ENCODE measurements at places on chromosomes 4 and X.
A peak's percentile ranks its signal among the peaks of the same experiment; 100 is the strongest.

GRCh38 chr4:23166919-23167318 lies 474.2 kb downstream of the GBA3 start:
- no peak for DNase-seq

DNA sequence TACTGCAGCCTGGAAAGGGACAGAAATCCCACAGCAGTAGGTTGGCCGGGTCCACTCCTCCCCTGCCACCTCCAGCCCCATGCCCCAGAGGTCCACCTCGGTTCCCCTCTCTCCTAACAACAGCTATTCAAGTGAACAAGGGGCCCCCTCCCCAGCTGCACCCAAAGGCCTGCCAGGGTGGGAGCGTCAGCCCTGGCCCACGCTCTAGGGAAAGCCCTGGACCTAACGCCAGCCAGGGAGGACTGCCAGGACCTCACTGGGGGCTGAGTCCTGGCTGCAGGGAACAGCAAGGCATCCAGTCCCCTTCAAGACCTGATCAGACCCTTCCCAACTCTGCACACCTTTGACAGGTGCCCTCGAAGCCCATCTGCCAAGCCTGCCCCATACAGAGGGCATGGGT lies 13.2 kb downstream of the SLC6A8 start:
- DNase-seq: no peak

- no peak for DNase-seq
Observed at GRCh38 chrX:95346856-95347255, 1337.8 kb upstream of the DIAPH2 start.

- DNase-seq: no peak
Observed at GRCh38 chr4:74516303-74516702, 71.4 kb downstream of the AREG start.

GRCh38 chrX:24146283-24146949 lies 3.1 kb upstream of the ZFX start:
- DNase-seq: no peak

- DNase-seq: no peak
Observed at GRCh38 chr4:18691431-18692200, 670.1 kb upstream of the LCORL start.

- no peak for DNase-seq
Observed at GRCh38 chrX:150199803-150200202, 163.3 kb upstream of the MAMLD1 start.

DNA sequence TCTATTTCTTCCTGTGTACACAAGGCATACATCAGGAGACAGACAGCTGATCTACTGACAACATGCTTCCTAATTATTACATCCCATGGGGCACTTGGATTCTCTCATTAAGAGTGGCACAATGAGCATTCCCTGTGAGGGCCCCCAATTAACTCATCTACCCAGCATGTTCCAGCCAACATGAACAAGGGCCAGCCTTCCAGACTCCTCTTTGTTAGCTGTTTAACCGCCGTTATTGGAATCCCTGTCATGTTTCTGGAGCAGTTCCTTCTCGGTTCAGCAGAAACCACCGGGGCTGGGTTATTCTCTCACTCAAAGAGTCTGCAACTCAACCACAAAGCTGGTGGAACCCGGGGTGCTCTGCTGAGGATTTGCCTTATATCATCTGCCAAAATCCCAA lies 9.9 kb upstream of the GPM6B start:
- no peak for DNase-seq

DNA sequence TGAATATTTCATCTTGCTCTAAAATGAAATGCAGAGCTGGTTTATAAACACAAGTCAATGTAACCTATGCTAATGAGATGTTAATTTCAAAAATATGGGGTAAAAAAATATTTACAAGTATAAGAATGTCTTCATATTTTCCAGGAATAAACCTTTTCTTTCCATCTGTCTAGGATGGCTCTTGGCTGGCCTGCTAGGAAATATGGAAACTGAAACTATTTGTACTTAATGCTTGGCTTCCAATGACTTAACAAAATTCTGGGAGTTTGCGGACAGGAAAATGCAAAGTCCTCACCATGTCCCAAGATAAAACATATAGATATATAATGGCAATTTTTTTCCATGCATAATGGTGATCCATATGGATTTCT lies 168.1 kb downstream of the SCFD2 start:
- no peak for DNase-seq

- no peak for DNase-seq
Observed at GRCh38 chr4:56261027-56261426, 126.3 kb downstream of the AASDH start.

DNA sequence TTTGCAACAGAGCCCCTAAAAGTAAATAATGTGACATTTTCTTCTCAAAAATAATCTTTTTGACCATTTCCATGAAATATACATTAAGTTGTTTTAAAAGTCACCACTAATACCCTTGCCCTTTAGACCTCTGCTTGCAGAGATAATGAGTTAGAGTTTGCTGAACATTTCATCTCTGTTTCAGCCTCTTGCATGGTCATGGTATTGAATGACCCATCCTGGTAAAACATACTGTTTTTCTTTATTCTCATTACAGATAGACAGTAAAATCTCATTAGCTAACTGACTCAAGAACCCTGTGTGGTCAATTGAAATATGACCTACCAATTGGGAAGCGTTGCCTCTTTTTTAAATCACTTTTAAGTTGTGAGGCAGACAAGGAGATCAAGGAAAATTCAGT lies 916.7 kb downstream of the PDHA2 start:
- DNase-seq: no peak

- DNase-seq: no peak
Observed at GRCh38 chr4:11053601-11054220, 369.1 kb upstream of the CLNK start.

DNA sequence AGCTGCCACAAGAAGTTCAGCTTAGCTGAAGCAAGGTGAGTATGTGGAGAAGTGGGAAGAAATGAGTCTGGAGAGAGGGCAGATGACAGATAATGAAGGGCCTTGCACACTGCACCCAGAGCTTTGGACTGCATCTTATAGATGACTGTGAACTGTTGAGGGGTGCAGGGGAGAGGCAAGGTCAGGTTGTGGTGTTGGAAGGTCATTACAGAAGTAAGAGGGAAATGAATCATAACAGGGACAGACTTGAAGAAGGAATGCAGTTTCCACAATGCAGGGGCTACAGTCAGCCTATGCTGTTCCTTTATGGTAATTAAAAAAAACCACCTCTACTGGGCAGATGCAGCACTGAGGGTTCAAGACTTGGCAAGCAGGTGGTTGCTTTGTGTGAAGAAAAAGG lies 4.8 kb upstream of the IGFBP7 start:
- no peak for DNase-seq

DNA sequence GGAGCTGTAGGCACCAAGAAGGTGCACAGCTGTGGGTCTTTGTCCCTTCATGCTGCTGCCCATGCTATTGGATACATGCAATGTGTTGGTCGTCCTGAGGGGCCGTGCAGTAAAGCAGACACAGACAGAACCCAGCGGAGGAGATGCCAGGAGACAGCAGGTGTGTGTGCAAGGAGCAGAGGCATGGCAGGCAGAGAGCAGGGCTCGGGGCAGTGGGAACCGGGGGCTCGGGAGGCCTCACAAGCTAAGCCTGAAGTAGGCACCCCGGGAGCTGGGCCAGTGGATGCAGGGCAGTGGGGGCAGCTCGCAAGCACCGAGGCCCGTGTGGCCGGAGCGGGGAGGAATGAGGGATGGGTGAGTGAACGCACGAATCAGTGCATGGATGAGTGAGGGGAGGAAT lies 13.2 kb downstream of the HTRA3 start:
- DNase-seq: no peak

DNA sequence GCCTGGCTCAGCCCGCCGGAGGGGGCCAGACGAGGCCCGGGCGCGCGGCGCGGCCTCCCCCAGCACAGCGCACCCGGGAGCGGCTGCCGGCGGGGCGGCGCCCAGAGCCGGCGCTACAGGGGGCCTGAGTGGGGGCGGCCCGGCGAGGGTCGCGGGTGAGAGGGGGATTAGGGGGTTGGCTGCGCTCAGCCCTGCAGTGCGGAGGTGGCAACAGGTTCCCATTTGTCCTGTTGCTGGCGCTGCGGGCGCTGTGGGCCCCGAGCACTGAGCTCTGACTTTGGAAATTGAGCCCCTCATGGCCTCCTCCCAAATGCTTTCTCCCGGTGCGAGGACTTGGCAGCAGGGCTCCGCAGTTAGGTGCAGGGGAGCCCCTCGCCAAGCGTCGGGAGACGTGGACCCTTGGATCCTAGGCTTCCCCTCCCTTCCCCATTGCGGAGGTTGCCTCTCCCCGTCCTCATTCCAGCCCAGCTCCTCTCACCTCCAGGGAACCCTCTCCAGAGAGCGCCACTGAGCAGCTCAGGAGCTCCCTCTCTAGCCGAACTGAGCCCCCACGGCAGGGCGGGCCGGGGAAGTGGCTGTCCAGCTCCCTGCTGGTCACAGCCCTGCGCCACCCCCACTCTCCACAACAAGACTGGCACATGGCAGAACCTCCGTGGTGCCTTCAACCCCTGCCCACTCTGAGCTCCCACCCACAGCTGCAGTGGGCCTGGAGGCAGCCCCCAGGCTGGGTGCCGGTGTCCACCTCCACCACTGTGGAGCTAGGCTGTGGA lies 2.5 kb upstream of the DUSP9 start:
- no peak for DNase-seq

DNA sequence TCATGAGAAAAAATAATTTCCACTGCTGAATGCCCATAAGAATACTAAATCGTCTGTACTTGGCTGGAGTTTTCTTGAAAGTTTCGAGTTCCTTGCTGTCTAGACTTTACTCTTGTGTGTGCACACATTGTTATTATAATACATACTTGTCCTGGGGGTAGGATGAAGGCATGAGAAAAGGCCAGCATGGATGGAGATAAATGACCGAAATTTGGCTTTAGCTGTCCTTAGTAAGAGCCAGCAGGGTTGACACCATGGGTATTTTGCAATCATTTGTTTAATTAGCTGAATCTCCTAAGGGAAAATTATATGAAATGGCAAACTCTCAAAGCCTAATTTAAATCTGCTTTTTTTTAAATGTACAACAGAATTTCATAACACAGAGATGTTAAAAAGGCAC lies 641.6 kb downstream of the ADGRL3 start:
- no peak for DNase-seq

GRCh38 chr4:3710451-3711182 lies 55.6 kb upstream of the ADRA2C start:
- no peak for DNase-seq

GRCh38 chr4:23232987-23233386 lies 540.2 kb downstream of the GBA3 start:
- DNase-seq: peak; percentile 40

GRCh38 chrX:39361736-39362135 lies 560.5 kb downstream of the MID1IP1 start:
- no peak for DNase-seq

DNA sequence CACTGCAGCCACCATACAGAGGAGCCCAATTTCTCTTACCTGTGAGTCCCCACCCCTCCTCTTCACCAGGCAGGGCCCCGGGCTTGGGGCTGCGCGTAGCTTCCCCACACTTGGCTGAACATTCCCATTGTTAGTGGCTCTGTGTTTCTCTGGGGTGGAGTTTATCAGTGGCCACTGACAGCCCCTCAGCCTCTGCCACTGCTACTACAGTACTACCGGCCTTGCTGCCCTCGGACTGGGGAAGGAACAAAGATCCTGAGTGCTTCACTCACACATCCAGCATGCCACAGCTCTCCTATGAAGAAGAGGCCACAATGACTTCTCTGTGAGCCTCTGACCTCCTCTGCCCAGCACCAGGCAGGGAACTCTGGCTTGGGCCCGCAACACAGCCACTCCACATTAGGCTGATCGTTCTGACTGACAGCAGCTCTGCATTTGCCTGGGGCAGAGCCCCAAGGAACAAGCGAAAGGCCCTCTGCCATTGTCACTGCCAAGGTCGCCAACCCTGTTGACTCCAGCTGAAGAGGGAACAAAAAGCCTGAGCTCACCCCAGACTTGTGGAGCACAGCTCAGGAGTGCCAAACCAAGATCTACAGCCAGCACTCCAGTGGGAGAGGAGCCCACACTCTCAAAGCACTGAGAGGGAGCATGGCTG lies 24.0 kb downstream of the ABCB7 start:
- DNase-seq: no peak

GRCh38 chr4:85946821-85947220 lies 413.0 kb downstream of the MAPK10 start:
- no peak for DNase-seq

DNA sequence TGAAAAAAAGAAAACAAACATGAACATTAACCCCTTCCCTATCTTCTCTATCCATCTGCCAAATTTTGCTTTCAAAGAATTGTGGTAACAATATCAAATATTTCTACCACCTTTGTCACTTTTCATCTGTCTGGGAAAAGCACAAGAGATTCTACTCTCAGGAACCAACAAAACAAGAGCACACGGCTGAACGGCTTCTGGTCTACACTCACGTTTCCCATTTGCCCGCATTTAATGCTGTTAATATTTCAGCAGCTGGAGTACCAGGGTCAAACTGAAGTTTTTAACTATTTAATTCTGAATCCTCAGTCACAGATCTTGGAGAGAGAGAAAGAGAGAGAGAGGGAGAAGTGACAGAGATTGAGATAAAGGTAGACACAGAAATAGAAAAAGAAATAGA lies 91.4 kb downstream of the UNC5C start:
- no peak for DNase-seq

DNA sequence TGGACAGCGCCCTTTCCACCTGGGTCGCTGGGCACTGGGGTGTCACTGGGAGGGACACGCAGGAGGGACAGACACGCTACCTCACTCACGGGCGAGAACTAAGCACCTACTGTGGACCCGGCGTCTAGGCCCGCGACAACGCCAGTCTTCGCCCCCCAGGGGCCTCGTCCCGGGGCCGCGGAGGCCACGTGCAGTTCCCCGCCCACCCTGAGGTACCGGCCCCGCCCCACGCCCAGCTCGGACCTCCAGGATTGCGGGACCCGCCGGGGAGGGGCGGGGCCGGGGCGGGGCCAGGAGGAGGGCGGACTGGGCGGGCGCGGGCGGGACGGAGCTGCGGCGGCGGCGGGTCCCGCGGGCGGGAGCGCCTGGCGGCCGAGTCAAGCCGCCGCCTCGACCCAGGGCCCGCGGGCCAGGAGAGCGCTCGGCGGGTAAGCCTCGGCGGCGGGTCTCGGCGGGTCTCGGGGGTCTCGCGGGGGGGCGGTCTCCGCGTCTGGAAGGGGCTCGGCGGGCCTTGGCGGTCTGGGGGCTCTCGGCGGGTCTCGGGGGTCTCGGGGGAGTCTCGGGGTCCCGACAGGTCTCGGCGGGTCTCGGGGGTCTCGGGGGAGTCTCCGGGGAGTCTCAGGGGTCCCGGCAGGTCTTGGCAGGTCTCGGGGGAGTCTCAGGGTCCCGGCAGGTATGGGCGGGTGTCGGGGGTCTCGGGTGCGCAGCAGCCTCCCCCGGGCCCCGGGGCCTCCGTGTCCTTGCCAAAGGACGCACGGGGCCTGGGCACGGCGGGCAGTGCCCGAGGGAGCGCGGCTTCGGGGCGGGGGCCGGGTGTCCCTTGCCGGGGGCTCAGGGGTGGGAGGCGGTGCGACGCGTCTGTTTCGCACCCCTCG lies at the start of gene SH3BP2:
Gene SH3BP2, plus strand, starts transcription at position 375 of the 875 bp plus-strand sequence. CDS start 27,533 bp downstream, outside the sequence.
- DNase-seq: peak; percentile 15
